ENCODE measurements at places on chromosomes 11 and 22.

DNA sequence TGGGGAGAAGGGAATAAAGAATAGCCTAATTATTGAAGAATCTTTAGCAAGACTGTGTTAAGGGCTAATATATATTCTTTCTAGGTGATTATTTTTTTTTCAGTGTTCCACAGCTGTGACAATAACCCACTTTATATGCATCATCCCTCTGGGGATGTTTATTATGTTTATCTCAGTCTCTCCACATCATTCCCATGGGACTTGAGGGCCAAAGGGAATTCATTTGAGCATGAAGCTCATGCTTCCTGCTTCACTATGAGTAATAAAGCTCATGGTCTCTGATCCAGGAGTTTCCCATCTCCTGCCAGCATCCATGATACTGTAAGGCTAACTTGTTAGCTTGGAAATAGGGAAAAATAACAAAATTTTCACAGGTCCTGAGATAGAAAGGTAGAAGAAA, 1888.4 kb downstream of the LRRC4C start:
- DNase-seq, result no peak

DNA sequence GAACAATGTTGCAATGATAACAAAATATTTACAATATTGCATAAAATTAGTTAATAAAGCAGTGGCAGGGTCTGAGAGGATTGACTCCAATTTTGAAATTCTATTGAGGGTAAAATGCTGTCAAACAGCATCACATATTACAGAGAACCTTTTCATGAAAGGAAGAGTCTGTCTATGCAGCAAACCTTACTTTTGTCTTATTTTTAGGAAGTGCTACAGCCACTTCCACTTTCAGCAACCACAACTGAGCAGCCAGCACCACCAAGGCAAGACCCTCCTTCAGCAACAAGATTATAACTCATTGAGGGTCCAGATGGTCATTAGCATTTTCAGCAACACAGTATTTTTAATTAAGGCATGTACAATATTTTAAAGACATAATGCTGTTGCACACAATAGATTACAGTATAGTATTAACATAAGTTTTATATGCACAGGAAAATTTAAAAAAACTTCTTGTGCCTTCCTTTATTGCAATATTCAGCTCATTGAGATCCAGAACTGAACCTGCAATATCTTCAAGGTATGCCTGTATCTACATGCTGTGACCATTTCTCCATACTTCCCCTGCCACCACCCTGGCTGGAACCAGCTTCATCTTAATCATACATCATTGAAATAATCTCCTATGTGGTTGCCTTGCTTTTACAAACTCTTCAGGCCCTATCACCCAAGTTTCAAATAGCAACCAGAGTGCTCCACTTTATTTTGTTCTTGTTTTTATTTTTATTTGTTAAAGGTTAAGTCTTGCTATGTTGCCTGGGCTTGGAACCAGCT, 711.2 kb downstream of the KCNA4 start:
- no peak for DNase-seq

GRCh38 chr22:25540166-25540907, 24.1 kb upstream of the GRK3 start:
- DNase-seq, result no peak

GRCh38 chr22:41446057-41446501, 522 bp downstream of the TOB2 start:
- no peak for DNase-seq

GRCh38 chr11:34824425-34824824, 91.8 kb downstream of the APIP start:
- no peak for DNase-seq

- DNase-seq, result no peak
Measured at GRCh38 chr22:29311464-29312217, 3.9 kb downstream of the RASL10A start.

DNA sequence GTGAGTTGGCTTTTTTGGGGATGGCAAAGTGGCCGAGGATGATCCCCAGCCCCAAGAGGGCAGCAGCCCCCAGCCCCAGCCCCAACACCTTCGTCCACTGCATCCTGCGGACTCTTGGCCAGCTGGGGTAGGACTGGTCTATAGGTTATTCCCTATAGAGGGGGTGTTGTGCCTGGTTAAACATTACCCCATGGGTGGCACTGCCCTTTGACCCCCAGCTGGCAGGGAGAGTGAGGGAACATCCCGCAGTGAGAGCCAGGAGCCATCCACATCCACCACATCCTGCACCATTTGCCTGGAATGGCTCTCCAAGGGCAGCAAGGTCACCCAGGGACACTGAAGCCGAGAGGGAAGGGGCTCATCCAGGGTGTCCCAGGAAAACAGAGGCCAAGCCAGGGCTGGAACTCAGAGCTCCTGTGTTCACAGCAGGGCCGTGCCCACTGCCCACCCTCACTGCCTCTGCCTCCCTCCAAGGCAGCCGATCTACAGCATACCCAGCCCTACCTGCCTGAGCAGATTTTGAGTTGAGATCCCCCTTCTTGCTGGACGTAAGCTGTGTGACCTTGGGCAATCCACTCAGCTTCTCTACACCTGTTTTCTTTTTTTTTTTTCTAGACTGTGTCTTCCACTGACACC, at the start of gene NAALADL1:
Gene NAALADL1, minus strand, starts transcription at position 135 of the 636 bp plus-strand sequence. Its CDS starts 32 bp downstream, at position 103.
- no peak for DNase-seq

GRCh38 chr11:95668131-95668530, 121.5 kb downstream of the FAM76B start:
- DNase-seq, result no peak

- no peak for DNase-seq
Measured at GRCh38 chr11:58742140-58742539, 10.4 kb upstream of the GLYAT start.

Data from HS-5 (cell line).